ENCODE measurements at places on chromosomes 7 and 10.

DNA sequence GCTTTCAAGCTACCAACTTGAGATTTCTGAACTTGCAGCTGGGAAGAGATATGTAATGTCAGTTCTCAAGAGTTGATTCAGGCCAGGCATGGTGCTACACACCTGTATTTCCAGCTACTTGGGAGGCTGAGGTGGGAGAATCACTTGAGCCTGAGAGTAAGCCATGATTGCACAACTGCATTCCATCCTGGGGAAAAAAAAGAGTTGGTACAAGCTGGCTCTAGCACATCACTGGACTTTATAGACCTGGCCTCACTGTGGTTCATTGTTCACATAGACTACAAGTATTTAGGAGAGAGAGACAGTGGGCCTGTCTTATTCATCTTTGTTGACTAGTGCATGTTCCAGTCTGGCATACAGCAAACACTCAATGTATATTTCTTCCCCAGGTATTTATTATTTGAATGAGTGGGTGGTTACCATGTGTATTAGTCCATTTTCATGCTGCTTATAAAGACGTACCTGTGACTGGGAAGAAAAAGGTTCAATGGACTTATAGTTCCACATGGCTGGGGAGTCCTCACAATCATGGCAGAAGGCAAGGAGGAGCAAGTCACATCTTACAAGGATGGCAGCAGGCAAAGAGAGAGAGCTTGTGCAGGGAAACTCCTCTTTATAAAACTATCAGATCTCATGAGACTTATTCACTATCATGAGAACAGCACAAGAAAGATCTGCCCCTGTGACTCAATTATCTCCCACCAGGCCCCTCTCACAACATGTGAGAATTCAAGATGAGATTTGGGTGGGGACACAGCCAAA lies 176.5 kb downstream of the PFKFB3 start:
- no peak for DNase-seq

- DNase-seq, result no peak
Observed at GRCh38 chr7:104650991-104651640, 322.7 kb downstream of the LHFPL3 start.

DNA sequence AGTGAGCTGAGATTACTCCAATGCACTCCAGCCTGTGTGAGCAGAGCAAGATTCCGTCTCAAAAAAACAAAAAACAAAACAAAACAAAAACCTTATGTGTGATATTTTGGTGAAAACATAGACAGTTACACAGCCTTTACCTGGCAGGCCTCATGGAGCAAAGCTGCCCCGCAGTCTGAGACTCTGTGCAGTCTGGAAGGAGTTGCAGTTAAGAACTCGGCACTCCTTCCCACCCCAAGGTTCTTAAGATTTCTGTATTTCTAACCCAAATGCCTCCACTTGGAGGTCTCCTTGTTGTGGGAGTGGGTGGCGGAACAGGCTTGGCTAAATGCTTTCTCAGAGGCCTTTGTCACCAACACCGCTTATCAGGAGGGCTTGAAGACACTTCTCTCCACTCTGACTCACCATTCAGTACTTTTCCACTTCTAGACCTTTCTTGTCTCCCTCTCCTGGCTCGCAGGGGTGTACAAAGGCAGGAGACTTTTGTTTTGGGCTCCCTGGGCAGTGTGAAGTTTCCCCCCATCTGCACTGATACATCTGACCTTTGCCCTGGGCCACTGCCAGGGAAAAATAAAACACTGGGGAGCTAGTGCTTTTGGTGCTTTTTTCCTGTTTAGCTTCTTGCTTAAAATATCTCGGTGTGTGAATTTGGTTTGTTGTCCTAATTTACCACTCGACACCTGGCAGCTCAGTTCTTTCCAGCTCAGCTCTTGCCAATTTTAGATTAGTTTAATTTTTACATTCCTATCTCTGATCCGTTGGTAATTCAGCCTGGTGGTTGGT lies 51.3 kb upstream of the MAGI2 start:
- no peak for DNase-seq

DNA sequence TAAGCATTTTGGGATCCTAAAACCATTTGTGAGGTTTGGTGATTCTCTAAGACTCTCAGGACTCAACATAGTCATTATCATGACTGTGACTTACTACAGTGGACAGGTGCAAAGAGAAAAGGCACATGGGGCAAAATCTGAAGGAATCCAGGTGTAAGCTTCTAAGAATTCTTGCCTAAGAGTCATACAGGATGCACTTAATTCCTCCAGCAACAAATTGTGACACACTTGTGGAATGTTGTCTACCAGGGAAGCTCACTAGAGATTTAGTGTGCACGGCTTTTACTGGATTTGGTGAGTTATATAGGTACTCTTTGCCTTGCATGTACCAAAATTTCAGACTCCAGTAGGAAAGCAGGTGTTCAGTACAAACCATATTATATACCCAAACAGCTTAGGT lies 47.9 kb downstream of the WAC start:
- no peak for DNase-seq

- no peak for DNase-seq
Observed at GRCh38 chr10:37711617-37712488, 145.6 kb downstream of the ZNF248 start.

GRCh38 chr7:122430710-122431109 lies 126.2 kb upstream of the FEZF1 start:
- DNase-seq, result no peak

- no peak for DNase-seq
Observed at GRCh38 chr10:132027423-132027983, 38.2 kb upstream of the JAKMIP3 start.

- DNase-seq, result no peak
Observed at GRCh38 chr10:48554246-48554645, 50.6 kb downstream of the ARHGAP22 start.

DNA sequence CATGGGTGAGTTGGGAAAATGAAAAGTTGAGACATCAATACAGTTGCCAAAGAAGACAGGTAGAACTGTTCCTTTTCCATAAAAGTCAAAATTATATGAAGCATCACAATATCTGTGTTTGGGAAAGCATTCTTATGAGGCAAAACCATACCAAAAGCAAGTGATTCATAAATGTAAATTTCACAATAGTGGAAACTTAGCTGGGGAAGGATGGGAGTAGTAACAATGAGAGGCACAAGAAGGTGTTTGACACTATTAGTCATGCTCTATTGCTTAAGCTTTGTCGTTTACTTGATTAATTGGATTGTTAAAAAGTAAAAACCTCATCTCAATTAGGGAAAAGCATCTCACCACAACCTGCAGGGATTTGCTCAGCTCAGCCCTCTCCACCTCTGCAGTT lies 240.2 kb downstream of the C7orf25 start:
- no peak for DNase-seq

GRCh38 chr10:118768041-118768919 lies 13.5 kb upstream of the CACUL1 start:
- DNase-seq, result no peak

DNA sequence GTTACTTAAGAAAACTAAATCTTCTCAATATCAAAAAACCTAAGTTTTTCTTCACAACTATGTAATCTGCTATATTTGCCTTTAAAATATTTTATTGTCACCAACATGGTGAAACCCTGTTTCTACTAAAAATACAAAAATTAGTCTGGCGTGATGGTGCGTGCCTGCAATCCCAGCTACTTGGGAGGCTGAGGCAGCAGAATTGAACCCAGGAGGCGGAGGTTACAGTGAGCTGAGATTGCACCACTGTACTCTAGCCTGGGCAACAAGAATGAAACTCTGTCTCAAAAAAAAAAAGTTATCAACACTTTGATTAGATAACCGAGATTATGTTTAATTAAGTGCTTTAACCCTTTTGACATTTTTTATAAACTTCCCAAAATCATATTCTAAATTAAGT lies 28.3 kb upstream of the CLDN4 start:
- no peak for DNase-seq

DNA sequence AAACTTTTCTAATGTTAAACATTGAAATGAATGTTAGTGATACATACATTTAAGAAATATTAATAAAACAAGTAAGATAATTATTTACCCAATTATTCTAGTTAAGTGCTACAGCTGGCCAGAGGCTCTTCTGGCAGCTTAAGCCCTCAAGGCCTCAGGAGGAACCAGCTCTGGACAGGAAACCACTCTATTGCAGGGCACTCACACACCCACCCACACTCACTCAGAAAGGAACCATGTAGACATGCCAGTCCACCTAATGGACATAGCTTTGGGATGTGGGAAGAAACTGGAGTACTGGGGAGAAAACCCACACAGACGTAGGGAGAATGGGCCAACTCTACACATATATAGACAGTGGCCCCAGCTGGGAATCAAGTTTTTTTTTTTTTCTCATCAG lies 28.2 kb downstream of the UMAD1 start:
- no peak for DNase-seq

DNA sequence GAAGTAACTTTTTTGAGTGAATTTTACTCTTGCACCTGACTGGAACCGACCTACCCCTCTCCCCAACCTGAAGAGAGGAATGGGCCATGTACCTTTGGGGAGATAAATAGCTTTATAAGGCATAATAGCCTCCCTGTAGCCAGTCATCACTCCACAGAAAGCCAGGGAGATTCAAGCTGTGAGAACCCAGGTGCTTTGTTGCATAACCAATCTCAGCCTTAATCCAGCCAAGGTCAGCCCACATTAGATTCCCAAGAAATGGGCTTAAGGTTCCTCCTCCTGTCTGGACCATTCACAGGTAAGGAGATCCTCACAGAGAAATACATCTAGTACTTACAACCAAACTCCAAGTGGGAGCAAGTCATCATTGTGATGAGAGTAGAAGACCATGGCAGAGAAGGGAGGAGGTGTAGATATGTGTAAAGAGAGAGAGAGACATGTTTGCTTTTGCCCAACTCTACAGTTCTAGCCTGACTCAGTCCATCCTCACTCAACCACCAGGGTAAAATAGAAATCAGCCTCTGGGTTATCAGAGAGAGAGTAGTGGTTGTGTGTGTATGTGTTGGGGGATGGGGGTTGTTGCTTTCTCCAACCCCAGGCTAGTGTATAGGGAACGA lies 23.6 kb downstream of the SKIDA1 start:
- DNase-seq, result no peak

- DNase-seq, result no peak
Observed at GRCh38 chr7:138695106-138695505, 6.1 kb downstream of the SVOPL start.

- no peak for DNase-seq
Observed at GRCh38 chr10:127826154-127826725, 66.5 kb downstream of the CLRN3 start.

GRCh38 chr10:10482613-10483012 lies 535.1 kb upstream of the CELF2 start:
- no peak for DNase-seq

- no peak for DNase-seq
Observed at GRCh38 chr10:122490268-122490667, 28.9 kb downstream of the HTRA1 start.

DNA sequence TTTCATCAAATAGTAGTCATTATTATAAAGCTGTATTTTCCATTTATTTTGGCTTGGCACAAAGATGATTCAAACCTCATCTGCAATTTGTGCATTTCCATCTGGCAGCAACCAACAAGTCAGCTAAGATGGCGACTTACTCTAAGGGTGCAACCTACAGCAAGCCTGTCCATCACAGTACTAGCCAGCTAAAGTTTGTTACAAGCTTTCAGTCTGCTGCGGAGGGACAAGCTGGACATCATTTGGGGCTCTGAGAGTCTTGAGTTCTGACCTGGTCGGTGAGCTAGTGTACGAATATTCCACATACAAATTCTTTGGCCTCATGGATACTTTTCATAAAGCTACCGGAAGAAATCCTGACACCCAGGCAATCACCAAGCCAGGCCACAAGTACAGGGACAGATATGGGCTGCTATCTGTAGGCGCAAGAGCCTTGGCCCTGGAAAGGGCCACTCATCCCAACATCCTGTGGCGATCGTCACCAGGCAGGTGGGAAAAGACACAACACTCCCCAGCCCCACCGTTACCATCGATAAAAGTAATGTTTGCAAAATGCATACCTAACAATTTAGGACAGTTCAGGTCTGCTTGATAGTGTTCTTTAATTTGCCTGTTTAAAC lies 307.6 kb downstream of the SKIDA1 start:
- DNase-seq, result no peak

GRCh38 chr10:47109906-47110305 lies 190.1 kb upstream of the GDF10 start:
- no peak for DNase-seq

- no peak for DNase-seq
Observed at GRCh38 chr10:6537770-6538169, 42.3 kb downstream of the PRKCQ start.

GRCh38 chr7:159060440-159060839 lies 84.2 kb downstream of the VIPR2 start:
- DNase-seq, result no peak

DNA sequence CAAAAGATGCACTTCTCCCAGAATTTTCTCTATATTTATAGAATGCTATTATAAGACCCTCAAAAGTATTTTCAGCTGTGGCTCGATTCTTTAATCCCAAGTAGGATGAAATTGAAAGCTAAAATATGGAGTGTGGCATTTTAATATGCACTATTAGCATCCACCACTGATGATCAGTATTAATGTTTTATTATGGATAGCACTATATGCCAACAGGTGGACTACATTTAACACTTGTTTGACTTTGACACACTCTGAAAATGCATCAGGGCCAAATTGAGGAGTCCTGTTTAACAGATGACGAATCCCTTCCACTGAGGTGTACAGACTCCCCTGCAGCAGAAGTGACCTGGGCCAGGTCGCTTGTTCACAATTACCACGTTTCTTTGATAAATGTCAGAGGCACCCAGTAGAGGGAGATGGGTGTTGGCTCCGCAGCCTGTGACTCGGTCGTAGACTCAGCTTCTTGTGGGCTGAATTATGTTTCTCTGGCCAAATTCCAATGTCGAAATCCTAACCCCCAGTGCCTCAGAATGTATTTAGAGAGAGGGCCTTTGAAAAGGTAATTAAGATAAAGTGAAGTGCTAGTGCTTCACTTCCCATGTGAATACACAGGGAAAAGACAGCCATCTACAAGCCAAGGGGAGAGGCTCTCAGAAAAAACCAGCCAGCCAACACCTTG lies 48.1 kb downstream of the WIPF3 start:
- no peak for DNase-seq

DNA sequence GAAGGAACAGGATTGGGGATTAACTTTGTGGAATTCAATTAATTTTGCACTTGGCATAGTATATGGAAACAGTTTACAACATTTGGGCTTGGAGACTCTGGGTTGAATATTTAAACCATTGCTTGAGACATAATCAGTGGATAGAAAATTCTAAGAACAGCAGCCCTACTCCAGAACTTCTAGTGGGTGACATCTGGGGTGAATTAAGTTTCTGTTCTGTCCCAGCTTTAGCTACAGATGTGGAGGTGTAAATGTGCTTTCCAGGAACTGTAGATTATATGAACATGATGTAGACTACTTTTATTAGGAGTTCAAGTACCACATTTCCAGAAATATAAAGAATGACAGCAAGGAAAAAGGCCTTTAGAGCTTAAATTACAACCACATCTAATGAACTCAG lies 51.9 kb upstream of the SKAP2 start:
- no peak for DNase-seq

- no peak for DNase-seq
Observed at GRCh38 chr7:21636694-21637093, 93.9 kb downstream of the DNAH11 start.

- no peak for DNase-seq
Observed at GRCh38 chr10:129725482-129725881, 238.6 kb downstream of the EBF3 start.
